NCI-H1930 (cell line): ENCODE measurements at places on chromosomes 16 and 17.

DNA sequence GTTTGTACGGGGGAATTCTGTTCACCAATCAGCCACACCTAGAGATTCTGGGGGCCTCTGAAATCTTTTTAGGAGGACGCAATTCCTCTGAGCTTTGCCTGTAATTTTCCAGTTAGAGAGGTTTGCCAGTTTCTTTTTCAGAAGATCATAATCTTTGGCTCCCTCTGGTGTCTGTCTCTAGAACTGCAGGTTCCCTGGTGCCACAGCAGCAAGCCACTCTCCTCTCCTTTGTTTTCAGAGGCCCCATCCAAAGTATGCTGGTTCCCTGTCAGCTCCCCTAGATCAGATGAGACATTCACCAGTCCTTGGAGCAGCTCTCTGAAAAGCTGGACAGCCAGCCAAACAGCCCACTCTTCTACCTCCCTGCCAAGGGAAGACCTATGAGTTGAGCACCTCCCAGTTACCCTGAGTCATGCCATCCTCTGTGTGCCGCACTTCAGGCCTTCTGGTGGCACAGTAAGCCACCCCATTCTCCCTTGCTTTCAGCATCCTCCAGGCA lies 36.1 kb downstream of the RNF112 start:
- DNase-seq, result peak; percentile 29

DNA sequence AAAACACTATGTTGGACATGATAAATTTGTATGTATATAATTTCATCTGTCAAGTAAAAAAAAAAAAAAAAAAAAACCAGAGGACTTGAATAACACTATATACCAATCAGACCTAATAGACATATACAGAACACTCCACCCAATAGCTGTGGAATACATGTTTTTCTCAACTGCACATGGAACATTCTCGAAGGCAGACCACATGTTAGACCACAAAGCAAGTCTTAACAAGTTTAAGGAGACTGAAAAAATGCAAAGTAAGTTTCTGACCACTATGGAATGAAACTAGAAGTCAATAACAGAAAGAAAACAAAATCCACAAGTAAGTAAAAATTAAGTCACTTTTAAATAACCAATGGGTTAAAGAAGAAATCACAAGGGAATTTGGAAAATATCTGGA lies 8.4 kb upstream of the CNTNAP4 start:
- DNase-seq, result no peak

- no peak for DNase-seq
These were observed 2.1 kb upstream of the SEZ6 start for GRCh38 chr17:29007860-29008455.

- no peak for DNase-seq
These were observed 20.6 kb downstream of the TPPP3 start for GRCh38 chr16:67372664-67373063.

DNA sequence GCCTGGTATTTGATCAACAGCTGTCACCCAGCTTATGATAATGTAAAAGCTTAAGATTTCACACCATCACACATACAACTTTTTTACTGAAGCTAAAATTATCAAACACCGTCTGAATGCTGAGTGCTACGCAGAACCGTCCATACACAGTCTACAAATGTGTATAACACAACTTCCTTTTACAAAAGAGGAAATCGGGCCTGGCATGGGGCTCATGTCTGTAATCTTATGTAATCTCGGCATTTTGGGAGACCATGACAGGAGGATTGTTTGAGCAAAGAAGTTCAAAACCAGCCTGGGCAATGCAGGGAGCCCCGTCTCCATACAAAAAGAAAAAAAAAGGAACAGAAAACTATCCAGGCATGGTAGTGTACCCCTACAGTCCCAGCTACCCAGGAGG lies 19.6 kb upstream of the QRICH2 start:
- DNase-seq, result no peak

DNA sequence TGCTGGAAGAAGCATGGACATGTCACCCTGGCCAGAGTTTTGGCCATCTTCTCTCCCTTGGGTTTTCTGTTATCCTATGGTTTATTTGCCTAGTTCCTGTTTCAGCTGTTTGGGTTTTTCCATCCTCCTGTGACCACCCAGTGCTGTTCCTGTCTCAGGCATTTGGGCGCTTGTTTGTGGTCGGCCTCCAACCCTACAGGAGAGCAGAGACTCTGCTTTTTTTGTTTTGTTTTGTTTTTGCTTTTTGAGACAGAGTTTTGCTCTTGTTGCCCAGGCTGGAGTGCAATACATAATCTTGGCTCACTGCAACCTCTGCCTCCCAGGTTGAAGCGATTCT lies 3.3 kb upstream of the ZC3H7A start:
- no peak for DNase-seq

DNA sequence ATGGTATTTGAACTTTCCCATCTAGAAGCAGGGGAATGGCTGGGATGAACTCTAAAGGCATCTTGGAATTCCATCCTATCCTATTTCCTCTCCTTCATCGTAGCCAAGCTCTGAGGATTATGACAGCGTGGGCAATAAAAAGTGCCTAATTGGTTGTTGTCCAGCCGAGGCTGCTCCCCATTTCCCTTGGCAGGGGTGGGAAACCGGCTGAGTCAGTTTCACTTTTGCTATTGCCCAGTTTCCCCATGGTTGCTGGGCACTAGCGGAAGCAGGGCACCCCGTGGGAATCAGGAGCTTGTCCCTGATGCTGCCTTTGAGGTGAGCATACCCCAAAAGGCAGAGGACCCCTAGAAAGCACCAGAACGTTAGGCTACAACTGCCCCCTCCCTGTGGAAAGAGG lies 13.8 kb upstream of the SP2 start:
- no peak for DNase-seq

- DNase-seq, result no peak
These were observed at the start of gene MVP for GRCh38 chr16:29820271-29820701. Gene MVP, plus strand, starts transcription at chr16:29820462. Its CDS starts 10,088 bp downstream, at chr16:29830550.

DNA sequence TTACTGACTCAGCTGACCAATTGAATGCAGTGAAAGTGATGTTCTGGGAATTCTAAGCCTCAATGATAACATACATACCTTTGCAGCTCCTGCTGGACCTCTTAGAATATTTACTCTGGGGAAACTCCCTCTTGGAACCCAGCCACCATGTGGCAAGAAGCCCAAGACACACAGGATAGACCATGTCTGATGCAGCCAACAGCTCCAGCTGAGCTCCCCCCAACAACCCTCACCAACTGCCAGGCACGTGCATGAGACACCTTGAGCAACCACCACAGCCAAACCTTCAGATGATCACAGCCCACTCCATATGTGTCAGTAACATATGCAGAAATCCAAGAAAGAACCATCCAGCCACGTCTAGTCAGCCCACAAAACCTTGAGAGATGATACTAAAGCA lies 53.0 kb downstream of the XYLT1 start:
- DNase-seq, result no peak

DNA sequence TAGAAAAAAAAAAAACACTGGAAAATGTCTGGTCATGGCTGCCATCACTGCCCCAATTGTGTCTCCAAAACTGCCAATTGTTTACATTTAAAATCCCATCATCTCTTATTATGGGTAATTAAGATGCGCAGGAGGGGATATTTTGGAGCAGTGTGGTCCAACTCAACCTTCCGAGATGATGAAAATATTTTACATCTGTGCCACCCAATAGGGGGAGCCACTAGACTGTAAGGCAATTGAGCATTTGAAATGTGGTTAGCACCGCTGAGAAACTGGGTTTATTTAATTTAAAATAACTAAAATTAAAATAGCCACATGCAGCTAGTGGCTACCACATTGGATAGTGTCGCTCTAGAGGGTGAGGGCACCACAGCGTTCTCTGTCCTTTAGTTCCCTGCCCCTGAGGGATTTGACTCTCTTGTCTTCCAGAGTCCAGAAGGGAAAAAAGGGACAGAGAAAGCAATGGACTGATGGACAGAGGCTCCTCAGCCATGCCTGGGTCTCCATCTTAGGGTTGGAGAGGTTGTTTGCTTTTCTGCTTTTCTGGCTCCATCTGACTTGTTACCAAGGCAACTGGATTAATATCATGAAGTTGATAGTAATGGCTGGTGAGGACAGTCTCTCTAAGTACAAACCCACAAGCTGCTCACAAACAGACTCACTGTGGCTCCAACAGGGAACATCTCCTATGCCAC lies 3.5 kb downstream of the MPO start:
- no peak for DNase-seq

GRCh38 chr16:62853887-62854286 lies 817.6 kb upstream of the CDH8 start:
- no peak for DNase-seq

GRCh38 chr16:78333808-78334207 lies 234.4 kb downstream of the WWOX start:
- no peak for DNase-seq

- no peak for DNase-seq
These were observed 158.8 kb upstream of the LHX1 start for GRCh38 chr17:36778448-36778847.

GRCh38 chr16:74999609-75000480 lies 1.0 kb downstream of the ZNRF1 start:
- DNase-seq, result no peak

DNA sequence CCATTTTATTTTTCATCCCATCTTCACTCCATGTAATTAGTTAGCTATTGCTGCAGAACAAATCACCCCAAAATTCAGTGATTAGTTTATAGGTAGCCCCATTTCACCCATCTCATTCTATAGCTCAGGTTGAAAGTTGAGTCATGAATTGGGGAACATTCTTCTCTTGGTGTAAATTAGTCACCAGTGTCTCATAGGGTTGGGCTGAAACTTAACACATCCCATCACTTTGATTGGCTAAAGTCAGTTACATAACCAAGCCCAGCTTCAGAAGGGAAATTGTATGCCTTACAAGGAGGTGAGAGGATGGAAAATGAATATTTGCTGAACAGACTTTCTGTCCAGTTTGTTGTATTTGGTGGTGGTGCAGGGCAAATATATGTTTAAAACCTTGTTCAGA lies 477.5 kb downstream of the WWOX start:
- no peak for DNase-seq

DNA sequence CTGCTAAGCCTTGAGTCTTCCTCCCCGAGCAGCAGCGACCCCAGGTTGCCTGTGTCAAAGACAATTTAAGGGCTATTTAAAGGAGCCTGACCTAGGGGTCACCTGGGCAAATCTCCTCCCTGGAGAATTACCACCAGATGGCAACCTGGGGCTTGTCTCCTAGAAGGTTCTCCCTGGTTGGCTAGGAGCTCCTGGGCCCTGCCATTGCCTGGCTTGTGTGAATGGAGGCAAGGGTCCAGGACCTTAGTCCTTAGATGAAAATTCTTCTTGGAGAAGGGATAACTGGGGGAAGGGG lies 51.3 kb upstream of the TAC4 start:
- no peak for DNase-seq

DNA sequence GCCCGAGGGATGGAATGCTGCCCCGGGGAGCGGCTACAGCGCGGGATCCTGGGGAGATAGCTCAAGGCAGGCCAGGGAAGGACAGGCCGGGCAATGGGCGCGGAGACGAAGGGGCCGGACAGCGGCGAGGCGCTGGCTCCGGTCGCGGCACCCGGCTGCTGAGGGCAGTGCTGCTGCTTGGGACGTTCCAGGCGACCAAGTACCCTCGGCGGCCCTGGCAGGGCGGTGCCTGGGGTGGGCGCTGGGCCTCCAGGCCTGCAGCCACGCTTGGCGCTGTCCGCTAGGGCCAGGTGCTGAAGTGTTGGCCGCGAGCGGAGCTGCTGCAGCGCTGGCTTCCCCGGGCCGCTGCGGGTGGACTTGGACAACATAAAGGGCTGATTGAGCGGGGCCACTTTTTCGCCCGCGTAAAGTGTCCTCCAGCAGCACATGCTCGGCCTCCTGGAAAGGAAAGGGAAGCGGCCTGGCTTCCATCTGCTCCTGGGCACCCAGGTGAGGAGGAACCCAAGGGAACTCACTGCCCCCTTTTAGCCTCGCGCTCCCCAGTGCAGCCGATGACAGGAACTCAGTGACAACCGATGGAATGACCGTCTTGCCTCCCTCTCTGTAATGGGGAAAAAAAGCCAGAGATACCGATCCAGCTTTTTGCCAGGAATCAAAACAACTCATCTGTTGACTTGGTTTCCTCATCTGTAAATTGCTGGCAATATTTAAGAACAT lies 23.7 kb downstream of the CLEC3A start:
- no peak for DNase-seq

GRCh38 chr17:7314719-7315569 lies at the start of gene GPS2:
Gene GPS2, minus strand, starts transcription at chr17:7315360. Its CDS starts 308 bp downstream, at chr17:7315052.
- peak; percentile 87 for DNase-seq

- DNase-seq, result no peak
These were observed 98.2 kb upstream of the SOX9 start for GRCh38 chr17:72022328-72023275.

DNA sequence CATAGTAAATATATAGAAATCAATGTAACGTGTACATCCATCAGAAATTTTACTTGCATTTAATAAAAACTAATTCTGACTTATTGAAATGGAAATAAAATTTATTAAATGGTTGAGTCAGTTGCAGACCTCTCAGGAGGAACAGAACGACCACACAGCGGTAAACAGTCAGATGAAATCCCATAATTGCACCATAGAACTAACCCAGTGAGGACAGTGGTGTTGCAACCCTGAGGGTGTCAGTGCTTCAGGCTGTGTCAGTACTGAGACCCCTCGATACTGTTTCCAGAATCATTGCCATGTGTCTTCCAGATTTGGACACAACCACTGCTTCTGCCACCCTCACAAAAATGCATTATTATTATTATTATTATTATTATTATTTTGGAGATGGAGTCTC lies 29.0 kb upstream of the SSTR2 start:
- no peak for DNase-seq

- no peak for DNase-seq
These were observed 93.4 kb upstream of the METRNL start for GRCh38 chr17:82985973-82986372.

GRCh38 chr16:19085679-19086200 lies 18.3 kb downstream of the COQ7 start:
- no peak for DNase-seq

GRCh38 chr17:19014628-19015215 lies 10.2 kb upstream of the FAM83G start:
- no peak for DNase-seq

DNA sequence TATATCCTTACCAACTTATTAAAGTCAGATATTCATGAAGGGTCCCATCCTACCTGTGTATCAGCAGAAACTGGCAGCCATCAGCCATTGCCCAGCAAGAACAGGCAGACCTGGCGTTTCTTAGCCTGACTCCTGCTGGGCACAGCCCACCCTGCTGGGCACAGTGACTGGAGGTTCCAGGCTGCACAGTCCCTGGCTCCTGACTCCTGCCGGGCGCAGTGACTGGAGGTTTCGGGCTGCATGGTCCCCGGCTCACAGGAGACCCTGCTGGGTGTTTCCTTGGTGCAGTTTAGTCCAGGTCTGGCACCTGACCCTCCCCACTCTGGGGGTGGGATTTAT lies 6.7 kb downstream of the TIMM22 start:
- DNase-seq, result no peak

- DNase-seq, result no peak
These were observed 47.9 kb downstream of the PGS1 start for GRCh38 chr17:78426293-78426879.

DNA sequence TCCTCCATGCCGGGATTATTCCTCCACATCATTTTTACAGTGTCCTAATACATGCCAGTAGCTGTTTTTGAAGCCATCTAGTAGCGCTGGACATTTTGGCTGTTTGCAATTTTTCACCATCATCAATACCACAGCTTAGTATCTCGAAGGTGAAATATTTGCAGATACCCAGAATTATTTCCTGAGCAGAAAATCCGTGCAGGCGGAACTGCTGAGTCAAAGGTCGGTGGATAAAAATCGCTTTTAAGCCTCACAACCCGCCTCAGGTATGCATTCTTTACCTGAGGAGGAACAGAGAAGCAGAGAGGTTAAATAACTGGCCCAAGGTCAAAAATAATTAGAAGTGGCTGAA lies 584 bp upstream of the TNRC6A start:
- no peak for DNase-seq

- no peak for DNase-seq
These were observed 9.9 kb downstream of the SLC35G3 start for GRCh38 chr17:35184274-35184673.
